ENCODE measurements at places on chromosomes 11 and 22.

GRCh38 chr11:130861283-130861682 lies 55.0 kb downstream of the SNX19 start:
- DNase-seq, result no peak

GRCh38 chr11:125379565-125379964 lies 116.5 kb downstream of the FEZ1 start:
- DNase-seq, result no peak

DNA sequence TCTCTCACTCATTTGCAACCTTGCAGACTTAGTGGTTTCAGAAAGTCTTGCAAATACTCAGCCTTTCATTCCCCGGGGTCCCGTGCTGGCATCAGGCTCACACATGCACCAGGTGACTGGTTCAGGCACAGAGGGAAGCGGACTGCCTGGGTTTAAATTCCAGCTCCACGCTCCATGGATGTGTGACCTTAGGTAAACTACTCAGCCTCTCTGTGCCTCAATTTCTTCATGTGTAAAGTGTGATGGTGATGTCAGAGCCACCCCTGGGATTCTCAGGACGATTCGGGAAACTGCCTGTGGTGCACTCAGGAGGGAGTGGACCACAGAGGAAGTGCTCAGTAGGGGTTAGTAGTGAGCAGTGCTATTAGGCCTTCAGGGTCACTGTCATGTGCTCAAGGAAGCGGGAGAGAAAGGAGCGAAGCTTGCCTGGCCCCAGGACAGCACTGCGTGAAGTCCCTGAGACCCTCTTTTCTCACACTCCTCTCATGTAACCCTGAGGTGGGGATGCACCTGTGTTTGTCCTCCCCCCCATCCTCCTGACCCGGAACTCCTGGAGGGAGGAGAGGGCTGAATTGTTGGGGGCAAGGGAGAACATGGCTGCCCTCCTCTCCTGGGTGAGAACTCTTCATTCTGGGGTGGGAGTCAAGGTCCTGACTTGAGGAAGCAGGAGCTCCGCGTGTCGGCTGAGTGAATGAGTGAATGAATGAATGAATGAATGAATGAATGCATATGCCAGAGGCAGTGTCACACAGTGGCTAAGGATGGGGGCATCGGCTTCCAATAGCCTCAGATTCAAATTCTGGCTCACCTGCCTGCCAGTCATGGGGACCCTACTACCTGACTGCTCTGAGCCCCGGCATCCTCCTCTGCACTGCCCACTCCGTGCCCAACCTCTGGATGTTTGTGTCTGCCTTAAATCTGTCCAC lies 14.4 kb upstream of the UPK3A start:
- no peak for DNase-seq

DNA sequence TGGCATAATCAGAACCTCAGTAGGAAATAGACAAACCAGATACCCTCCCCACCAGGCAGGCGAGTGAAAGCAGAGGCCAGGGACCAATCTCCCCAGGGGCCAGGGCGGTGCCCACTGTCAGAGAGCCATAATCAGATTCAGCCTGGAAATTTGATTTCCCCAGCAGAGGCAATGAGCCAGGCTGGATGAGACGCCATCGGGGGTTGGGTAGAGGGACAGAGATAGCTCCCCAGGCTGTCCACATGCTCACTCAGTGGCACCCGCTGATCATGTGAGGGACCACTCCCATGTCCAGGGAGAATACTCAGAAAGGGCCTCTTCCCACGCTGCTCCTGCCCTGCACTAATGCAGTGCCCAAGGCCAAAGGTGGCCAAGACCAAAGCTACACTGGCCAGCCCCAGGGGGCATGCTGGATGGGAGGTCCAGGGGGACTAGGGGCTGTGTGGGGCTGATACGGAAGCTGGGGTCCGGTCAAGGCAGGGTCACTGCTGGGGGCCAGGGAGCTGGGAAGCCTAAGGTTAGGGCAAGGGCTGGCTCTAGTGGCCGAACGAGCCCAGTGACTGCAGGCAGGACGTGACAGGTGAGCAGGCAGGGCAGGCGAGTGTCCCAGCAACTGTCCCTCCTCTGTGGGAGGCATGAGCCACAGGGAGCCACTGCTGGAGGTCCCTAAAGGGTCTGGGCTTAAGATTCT lies 19.8 kb downstream of the ARVCF start:
- DNase-seq, result no peak

DNA sequence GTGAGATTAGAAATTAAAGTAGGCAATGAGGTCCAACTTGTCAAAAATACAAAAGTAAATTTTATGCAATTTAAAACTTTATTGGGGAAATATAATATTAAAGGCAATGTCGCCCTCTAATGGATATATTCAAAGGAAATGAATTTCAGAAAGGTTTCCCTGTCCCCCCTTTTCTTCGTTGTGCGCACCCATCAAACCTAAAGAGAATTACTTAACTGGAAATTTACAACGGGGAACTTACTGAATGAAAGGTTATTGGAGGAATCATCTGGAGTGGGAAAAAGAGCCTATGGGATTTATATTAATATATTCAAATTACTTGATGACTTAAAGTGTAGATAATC lies 1.7 kb upstream of the ABTB2 start:
- no peak for DNase-seq

DNA sequence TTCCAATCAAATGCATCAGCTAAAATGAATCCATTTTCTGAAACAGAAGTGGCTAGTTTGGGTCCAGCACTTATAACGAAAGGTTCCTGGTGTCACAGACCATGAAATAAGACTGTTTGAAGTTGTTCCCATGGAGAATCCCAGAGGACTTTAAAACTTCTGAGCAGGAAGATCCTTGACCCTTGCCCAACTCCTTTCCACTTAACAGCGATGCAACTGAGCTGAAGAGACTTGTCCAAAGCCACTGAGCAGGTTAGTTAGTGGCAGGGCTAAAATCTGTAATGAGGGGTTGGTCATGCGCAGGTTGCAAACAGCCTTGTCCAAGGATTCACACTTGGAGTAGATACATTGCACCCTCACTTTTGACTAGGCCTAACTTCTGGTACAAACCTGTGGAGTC lies 1.3 kb downstream of the RAB38 start:
- DNase-seq, result no peak

GRCh38 chr11:126444072-126444471 lies 88.6 kb downstream of the ST3GAL4 start:
- DNase-seq, result no peak

DNA sequence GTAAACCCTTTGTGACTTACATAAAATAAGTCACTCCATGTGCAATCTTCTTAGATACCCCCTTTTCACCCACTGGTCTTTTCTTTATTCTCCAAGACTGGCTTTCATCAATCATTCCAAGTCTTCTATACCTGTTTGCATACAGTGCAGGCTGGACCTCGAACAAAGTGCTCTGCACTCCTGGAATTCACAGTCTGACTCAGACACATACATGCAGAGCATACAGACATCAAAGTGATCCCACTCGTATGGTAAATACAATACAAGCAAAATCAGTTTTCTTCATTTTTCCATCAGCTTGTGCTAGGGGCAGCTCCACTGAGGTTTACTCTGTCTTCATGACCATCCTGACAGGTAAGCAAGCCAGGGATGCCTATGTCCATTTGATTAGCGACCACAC lies 16.8 kb upstream of the TMPRSS5 start:
- DNase-seq, result no peak

DNA sequence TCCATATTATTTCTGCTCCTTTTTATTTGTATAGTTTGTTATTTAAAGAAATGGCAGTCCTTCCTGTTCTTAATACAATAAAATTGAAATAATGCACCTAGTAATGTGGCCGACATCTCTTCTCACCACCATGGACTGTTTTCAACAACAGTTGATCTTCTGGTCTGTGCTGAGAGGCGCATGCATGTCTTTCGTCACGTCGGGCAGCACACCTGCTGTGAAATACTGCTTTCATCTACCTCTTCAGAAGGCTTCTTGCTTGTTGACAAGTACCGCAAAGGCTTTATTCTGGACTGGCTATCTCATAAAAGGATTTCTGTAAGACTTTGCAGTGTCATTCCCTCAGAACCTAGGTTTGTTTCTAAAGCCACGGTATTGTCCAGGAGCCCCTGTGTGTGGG lies 13.9 kb upstream of the MYO18B start:
- no peak for DNase-seq

- no peak for DNase-seq
Observed at GRCh38 chr11:59918480-59918879, 19.8 kb upstream of the OOSP1 start.

DNA sequence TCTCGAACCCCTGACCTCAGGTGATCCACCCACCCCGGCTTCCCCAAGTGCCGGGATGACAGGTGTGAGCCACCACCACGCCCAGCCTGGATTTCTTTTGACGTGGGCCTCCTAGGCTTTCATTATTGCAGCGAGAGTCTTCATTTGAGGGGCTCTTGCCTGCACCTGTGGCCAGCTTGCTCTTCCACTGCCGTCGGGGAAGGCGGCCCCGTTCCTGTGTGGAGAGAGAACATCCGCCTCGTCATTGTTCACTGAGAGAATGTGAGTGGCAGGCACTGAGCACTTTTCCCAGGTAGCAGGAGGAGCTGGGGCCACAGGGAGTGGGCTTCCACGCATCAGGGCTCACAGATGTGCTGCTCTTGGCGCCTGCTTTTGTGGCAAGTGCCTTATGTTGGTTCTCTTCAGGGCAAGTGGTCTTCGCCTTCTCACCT lies 365.0 kb downstream of the TBC1D22A start:
- no peak for DNase-seq
